T-helper 2 cell (primary cell): ENCODE measurements at places on chromosomes 1 and 21.

DNA sequence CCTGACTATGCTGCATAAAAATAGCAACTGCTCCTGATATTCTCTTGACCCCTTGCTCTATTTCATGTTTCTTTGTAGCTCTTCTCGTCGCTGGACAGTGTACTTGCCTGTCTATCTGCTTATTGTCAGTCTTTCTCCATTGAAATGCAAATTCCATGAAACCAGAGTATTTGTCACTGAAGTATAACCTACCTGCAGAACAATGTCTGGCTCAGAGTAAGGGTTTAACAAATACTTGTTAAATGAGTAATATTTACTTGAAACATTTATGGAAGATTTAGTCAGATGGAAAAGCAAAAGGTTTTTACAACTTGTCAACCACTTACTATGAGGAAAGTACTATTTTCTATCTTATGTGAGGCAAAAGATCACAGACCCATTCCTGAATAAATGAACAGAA, 19.9 kb upstream of the ERICH3 start:
- DNase-seq, result no peak

DNA sequence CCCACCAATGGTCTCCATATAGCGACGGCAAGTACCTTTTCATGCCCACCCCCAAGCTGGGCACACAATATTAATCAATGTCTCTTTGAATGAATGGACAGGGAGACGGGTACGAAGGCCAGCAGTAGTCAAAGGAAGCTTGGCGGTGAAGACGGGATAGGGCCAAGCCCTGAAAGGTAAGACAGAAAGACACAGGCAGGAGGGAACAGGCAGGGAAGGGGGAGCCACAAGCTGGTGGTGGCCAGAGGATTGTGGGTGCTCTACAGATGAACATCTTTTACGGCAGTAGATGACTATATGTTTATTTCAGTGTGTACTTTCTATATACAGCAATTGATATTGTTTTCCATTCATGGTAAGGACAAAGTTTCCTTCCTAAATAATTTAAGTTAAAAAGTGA, 16.3 kb downstream of the CAPZB start:
- DNase-seq, result no peak

GRCh38 chr21:30072496-30072895, 94.1 kb downstream of the CLDN17 start:
- no peak for DNase-seq

DNA sequence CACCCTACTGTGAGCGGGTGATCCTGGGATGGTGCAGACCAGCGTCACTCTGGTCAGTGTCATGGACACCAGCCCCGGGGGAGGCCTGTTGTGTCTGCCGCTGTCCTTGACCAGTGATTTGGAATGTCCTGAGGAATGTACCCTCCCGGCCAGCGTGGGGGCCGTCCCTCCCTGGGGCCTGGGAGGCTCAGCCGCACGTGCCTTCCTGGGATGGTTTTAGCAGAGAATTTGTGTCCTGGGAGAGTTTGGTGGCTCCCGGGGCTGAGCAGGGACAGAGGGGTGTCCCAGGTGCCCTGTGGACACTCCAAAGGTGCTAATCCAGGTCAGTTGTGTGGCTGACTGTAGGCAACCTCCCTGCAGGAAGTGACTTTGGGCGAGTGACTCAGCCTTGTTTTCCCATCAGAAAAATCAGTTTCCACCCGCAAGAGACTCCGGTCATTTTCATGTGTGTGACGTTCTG, 6.2 kb downstream of the ARHGEF16 start:
- DNase-seq, result no peak

DNA sequence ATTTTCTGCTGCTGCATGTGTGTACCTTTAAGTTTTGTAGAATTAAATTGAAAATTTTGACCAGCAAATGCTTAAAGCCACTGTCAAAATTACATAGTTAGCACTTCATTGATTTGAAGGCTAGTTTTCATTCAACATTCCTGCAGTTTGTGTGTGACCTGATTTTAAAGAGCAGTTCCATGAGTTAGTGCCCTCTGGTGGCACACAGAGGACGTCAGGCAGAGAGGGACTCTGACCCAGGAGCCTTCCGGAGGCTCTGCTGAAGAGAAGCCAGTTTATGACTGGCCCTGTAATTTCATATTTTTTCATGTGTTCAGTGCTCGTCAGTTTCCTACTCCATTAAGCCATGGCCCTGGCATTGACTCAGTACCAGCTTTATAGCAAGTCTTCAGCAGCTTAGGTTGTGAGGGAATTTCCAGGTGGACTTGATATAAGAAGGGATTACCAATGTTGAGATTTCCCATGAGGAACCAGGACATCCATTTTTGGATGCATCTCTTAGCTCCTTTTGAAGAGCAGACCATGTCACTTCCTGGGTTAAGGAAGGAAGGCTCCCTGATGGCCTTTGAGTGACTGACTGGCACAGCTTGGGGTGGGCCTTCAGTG, 104.7 kb downstream of the CAMTA1 start:
- DNase-seq, result no peak

DNA sequence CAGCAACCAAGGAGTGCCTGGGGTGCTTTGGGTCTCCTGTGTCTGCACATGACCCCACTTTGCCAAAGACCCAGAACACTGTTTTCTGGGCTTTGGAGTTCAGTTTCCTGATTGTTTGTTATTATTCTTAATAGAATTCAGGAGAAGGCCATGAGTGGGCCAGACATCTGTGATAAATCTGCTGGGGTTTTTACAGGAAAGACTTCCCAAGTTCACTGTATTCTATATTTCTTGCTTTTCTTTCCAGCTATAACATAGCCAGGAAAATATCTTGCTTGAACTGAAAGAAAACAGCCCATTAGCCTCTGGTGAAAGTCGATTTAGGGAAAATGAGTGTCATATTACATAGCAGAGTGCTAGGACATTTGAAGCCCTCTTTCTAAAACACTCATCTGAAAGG, 345.1 kb upstream of the USP24 start:
- no peak for DNase-seq

- no peak for DNase-seq
Observed at GRCh38 chr1:152959801-152960451, 10.5 kb upstream of the SPRR4 start.

DNA sequence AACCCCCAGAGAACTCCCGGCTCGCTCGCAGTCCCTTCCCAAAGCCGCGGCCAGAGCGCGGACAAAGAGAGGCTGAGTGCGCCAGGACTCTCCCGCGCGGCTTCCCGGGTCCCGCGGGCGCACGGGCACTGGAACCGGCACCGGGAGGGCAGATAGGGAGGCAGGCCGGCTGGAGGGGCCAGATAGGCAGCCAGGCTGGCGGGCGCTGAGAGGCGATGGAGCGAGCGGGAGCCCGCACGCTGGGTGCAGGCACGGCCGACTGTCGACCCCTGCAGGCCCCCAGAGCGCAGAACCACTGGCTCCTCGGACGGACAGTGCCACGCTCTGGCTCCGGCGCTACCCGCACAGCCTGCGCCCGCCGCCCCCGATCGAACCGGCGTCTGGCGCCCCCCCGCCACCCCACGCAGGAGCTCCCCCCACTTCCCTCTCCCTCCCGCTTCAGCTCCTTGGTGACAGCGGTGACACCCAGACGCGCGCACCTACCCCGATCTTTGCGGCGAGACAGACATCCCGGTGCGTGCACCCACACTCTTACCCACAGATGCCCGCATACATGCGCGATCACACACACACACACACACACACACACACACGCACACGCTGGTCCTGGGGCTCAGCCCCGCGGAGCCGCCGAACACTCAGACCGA, 534 bp downstream of the SLC6A9 start:
- peak; percentile 68 for DNase-seq
